NCI-H510A (cell line): ENCODE measurements at places on chromosomes 5 and 9.

GRCh38 chr5:77563475-77563874, 71.4 kb upstream of the WDR41 start:
- DNase-seq, result peak; percentile 2

GRCh38 chr9:127741831-127742434, 6.8 kb upstream of the TOR2A start:
- DNase-seq, result no peak

DNA sequence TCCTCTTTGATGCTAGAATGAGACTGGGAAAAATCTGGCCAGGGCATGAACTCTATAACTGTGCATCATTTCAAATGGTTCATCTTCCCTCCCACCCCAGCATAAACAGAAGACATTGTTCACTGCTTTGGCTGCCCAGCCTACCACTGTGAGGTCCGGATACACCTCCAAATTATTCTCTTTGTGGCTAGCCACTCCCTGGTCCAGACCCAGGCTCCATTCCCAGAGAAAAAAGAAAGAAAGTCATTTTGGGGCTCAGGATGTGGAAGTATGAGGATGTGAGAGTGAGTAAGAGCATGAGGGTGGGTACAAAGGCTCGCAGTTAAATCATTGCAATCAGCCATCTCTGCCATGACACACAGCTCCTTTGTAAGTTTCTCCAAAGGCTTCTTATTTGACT, 559.2 kb downstream of the PSAT1 start:
- DNase-seq, result no peak

DNA sequence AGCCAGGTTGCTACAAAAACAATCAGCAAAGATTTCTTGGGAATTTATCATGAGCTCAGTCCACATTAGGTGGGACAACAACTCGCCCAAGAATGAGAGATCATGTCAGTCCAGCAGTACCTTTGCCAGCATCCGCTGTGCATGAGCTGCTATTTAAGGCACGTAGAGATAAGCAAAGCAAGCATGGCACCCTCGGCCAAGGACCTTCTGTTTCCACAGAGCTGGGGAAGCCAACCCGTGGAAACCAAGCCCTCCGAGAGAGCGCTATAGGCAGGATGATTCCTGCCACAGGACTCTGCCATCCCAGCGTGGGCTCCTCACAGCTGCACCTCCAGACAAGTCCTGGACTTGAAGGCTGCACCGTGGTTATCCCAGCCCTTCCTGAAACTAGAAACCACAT, 189.5 kb upstream of the PPP1R26 start:
- no peak for DNase-seq

- no peak for DNase-seq
Measured at GRCh38 chr5:622946-623522, 10.9 kb downstream of the CEP72 start.

- no peak for DNase-seq
Measured at GRCh38 chr5:175079707-175080106, 355.3 kb downstream of the MSX2 start.
